ENCODE measurements at places on chromosomes 11 and 22.

DNA sequence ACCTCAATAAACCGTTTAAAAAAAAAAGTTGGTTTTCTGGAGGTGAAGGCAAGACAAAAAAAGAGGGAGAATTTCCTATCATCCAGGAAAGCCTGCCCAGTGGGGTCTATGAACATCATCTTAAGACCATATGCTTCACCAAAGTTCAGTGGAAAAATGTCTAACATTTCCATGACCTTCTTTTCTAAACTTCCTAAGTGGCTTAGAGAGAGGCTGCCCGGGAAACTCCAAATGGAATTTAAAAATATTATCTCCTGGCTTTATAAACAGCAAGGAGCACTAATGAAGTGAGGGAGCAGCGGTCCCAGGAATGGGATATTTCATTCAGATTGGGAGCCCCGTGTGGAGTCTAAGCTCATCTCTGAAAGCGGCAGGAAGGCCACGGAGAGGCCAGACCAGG lies 46.9 kb downstream of the ETS1 start:
- no peak for DNase-seq

DNA sequence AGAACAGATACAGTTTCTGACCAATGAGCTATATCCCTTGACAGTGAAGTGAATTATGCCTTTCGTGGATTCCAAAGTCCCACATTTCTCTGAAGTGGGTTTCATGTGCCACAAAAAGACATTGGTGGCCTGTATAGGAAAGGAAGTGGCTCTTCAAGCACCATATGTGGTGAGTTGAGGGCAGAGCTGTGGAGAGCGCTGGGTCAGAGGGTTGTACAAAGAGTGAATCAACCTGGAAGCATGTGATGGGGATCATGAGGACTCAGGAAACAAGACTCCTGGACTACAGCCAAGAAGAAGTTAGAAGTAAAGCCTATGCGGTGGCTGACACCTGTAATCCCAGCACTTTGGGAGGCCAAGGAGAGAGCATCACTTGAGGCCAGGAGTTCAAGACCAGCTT lies 579 bp upstream of the SLC5A4 start:
- DNase-seq, result no peak

GRCh38 chr11:19320827-19321226 lies 80.1 kb upstream of the E2F8 start:
- DNase-seq, result no peak

DNA sequence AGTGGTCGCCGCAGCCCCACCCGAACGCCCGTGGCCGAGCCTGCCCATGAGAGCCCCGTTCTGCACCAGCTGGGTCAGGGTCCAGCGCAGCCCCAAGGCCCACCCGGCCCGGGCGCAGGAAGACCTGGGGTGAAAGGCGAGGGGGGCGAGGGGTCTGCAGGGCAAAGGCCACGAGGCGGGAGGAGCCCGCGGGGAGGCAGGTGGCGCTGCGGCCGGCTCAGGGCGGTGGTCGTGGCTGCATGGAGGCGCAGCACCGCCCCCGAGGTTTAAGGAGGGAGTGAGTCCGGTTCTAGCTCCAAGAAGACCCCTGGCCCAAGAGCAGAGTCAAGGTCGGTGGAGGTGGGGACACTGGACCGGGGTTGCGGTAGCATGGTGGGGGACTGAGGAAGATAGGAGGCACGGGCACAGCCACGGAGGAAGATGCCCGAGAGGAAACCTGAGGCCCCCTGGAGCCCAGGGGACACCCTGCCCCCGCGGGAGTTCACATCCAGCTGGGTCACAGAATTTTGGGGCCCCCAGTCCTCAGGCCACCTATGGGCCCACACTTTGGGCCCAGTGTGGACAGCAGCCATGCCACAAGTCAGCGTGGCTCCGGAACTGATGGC lies 514 bp upstream of the HDAC10 start:
- DNase-seq, result no peak

GRCh38 chr22:49887702-49888101 lies 30.5 kb downstream of the ALG12 start:
- DNase-seq, result no peak

- DNase-seq, result no peak
Measured at GRCh38 chr11:34341931-34342533, 15.8 kb downstream of the ABTB2 start.

GRCh38 chr22:48248901-48249455 lies 1486.5 kb downstream of the TBC1D22A start:
- no peak for DNase-seq

DNA sequence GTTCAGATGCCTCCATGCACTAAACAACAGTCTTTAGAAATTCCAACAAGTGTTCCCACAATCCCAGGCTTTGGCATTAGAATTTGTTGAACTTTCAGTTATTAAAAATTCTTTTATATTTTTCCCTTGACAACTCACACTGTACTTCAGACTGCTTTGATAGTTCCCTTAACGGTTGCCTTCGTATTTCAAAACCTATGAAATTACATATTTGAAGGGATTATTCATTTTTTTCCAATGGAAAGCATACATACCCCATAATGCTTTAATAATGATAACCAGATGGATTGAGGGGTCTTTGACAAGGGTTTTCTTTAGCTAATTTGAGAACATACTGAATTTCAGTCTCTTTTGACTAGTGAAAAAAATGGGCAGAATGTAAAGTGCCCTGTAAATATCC lies 76.5 kb downstream of the ME3 start:
- DNase-seq, result no peak

DNA sequence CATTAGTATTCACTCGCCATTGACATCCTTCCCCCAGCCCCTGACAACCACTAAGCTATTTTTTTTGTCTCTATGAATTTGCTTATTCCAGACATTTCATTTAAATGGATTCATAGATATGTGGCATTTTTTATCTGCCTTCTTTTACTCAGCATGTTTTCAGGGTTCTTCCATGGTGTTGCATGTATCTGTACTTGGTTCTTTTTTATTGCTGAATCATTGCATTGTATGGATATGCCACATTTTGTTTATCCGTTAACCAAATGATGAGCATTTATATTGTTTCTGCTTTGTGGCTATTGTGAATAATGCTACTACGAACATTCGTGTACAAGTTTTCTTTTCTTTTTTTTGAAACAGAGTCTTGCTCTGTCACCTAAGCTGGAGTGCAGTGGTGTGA lies 5.9 kb downstream of the METTL15 start:
- no peak for DNase-seq

DNA sequence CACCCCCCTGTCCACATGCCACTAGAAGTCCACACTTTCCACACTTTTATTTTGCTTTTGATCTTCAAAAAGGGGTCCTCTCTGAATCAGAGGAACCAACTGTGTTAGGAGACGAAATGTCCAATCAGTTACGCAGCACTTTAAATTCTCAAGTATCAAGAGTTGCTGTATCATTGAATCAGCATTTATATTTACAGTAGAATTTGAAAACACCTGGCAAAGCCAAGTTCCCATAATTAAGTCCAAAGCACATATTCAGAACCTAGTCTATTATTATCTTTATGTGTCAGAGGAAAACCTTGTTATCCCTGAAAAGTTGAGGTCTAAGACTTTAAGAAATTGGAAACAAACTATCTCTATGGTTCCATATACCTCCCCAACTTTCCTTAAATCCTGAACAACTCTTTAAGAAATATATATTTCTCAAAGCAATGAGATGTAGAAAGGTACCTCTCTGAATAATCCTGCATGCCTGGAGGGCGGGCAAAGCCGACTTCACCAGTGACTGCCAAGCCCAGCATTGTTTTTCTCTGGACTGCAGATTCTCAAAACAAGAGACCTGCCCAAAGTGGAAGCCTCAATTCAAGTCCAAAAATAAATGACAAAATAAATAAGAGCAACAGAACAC lies 75.9 kb upstream of the ARFGAP3 start:
- DNase-seq, result no peak

- DNase-seq, result no peak
Measured at GRCh38 chr11:80625563-80625962, 1184.7 kb upstream of the TENM4 start.

DNA sequence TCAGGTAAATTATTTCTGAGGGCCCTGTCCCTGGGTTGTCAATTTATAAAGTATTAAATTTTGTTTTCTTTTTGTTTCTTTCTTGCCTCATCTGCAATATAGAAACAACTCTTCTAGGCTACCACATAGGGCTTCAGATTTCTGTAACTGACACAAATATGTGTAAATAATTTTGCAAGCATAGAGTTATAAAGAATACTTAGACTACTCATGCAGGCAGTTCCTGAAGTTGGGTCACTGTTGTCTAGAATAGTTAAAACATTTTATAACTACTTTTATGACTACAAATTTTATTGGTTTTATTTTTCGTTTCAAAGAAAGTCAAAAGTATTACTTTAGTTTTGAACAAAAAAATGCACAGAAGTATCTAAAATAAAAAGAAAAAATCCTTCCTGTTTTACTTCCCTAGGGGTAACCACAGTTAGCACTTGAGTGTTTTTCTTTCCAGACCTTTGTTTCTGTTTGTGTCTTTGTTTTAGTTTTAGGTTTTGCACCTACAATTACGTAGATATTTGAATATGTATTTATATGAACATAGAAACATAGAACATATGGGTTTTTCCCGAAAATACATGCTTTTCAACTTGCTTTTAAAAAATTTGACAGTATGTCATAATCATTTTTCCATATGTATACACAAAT lies 12.4 kb upstream of the TMEM123 start:
- no peak for DNase-seq

DNA sequence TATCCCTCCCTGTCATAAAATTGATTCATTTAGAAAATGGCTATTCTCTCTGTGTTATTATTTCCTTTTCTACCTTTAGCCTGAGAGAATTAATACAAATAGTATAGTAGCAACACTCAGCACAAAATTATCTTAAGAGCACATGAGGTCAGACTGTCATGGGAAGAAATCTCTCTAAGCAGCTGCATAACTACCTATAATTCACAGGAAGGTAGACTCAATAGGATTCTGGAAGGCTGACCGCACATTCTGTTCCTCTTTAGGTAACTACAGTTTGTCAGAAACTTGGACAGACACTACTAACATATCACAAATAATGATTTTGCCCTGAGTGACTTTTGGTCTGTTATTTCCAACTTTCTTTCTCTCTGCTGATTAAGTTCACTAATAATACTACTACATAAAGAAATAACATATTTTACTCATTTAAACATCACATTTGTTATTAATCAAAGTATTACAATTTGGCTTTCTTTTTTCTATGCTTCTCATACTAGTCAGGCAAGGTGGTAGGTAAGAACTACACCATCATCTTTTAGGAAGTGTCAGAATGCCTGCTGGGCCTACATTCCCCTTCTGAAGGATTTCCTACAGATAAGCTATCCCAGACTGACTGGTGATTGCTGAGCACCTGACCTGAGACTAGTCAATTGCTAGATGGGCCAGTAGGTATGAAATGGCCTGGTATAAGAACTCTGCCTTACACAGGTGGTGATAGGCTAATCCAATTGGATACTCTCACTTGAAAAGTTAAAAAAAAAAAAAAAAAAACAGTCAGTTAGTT lies 325.1 kb downstream of the DLG2 start:
- DNase-seq, result no peak

DNA sequence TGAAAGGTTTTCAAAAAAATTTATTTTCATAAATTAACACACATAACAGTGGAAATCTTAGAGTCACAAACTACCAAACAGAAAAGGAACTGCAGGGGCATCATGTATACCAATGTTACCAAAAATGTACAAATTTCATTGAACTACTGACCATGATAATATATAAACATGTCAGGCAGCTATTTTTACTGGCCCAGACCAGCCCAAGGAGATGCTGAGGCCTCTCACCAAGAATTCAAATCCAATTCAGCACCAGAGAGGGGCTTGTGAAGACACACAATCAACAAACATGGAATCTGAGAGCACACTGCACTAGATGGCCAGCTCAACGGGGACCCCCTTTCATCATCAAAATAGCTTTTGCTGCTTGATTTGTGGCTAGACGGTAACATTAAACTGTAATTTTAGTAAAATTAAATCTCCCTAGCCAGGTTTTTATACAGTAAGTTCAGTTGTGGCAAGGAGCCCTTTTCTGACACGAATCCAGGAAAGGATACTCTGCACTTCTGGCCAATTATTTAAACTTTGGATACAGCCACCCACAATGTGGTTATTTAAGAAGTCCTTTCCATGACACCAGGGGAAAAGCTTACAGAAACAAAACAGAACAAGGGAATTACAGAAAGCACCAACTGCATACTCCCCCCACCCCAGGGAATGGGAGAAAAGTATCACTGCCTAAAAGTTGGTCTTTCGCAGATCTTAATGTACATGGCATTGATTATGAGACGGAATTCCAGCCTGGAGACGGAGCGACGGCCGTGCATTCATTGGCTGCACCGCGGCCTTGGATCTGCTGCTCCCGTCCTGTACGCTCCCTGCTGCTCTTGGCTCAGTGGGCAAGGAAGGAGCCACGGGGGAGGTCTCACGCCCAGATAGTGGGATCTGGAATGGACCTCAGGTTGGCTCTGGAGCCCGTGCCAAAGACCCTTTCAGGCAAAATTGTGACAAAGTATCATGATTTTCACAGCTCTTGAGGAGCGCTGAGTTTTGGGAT lies 19.6 kb upstream of the PISD start:
- no peak for DNase-seq

- DNase-seq, result no peak
Measured at GRCh38 chr11:76653674-76654284, 16.8 kb downstream of the LRRC32 start.

DNA sequence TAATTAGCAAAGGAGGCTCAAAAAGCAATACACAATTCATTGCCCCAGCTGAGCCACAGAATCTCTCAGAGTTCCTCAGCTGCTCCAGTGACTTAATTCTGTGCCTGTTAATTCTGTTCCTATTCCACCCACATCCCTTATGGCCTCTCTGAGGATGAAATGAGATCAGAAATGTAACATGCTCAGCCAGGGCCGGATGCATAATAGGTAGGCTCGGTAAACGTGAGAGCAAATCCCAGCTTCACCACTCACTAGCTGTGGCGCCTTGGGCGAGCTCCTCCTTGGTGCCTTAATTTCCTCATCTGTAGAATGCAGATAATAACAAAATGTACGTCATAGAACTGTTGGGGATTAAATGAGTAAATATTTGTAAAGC lies 42.8 kb upstream of the DKK3 start:
- DNase-seq, result no peak

DNA sequence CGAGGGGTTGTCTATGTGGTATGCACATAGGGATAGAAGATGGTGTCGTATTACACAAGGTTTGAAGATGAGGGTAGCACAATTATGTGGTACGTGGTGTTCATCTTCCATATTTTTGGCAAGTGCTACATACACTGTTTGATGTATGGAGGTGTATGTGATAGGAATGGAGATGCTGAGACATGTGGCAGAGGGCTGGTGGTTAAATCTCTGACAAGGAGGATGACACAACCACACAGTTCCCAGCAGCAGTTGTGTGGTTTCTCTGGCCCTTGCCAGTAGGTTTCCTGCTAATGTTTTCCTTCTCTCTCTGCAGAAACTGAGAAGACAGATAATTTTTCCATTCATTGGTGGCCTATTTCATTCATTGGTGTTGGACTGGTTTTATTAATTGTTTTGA lies 17.0 kb downstream of the NCR3LG1 start:
- peak; percentile 15 for DNase-seq

- no peak for DNase-seq
Measured at GRCh38 chr11:6602096-6602940, 1.1 kb downstream of the RRP8 start.

Measured in stimulated activated CD4-positive, alpha-beta T cell treated with anti-CD3 and anti-CD28 coated beads, Interleukin-15, amount 100 ng/mL, for 24 hours (primary cell).